ENCODE measurements at places on chromosomes 2 and 18.

GRCh38 chr18:56639104-56639381 lies 651 bp upstream of the TXNL1 start:
- DNase-seq, result no peak

DNA sequence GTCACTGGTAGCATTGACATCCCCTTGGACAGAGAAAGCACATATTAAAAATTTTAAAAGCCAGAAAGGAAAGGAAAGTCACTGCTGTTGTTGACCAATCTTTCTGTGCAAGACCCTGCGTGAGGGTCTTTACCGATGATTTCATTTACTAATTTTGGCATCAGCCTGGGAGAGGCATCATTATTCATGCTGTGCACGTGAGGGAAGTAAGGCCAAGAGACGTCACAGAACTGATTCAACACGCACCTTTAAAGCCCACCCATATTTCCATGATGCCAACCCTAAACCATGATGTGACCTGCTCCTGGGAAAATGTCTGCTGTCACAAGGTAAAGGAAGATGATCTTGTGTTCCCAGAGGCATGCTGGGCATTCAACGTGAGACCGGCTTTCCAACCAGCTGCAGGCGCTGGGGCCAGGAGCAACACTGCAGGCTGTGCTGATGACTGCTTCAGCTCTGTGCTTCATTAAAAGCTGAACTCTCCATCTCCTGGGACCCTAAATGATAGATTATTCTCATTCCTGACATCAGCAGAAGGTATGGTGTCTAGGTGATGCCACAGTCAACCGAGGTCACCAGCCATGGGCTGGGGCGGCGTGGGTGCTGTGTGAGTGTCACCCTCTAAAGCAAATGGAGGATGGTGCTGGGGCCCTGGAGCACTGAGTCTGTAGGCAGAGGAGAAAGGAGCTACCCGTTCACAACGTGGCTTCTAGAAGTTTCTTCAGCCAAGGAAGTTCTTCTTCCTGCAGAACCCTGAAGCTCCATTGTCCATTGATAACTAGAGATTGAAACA lies 53.9 kb downstream of the TMEM18 start:
- DNase-seq, result no peak

DNA sequence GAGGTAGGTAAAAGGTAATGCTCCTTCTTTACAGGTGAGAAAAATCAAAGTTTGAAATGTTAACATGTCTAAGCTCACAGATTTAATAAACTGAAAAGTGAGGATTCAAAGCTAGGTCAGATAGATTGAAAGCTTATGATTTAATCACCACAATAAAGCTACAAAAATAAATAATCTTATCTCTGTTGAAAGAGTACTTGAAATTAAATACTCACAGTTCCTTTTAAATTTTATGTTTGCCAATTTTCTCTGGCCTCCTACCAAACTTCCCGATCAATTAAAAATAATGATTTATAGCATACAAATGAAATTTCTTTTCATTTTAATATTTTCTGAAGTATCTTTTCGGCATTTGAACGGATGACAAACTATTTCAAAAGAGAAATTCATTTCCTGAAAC lies 77.3 kb downstream of the GAREM1 start:
- DNase-seq, result no peak

- no peak for DNase-seq
Measured at GRCh38 chr2:68303033-68303901, 16.5 kb downstream of the CNRIP1 start.

DNA sequence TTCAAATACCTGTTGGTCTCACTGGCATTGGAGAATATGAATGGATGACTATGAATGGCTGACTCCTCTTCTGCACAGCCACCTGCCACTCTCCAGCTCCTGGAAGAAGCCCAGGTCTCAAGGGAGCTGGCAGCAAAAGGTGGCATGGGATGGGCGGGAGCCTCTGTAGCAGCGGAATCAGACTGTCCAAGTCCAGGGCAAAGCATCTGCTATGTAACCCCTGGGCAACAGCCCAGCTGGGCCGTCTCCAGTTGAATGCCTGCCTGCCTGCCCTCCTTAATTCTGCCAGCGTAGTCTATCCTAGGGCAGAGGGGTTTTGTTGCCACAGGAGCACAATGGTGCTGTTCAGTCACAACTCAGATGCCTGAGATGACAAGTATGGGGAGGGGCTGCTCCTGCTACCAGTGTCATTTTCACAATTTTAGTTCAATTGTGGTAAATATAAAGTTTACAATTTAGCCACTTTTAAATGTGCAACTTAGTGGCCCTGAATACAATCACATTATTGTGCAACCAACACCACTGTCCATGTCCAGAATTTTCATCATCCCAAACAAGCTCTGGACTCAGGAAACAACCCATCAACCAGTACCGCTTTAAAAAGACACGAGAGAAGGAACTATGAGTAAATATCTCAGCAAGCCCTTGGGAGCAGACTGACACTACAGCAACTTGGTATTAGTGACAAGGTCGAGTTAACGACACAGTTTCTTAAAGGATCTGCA lies 115.2 kb downstream of the MYO5B start:
- no peak for DNase-seq

GRCh38 chr18:25140962-25141308 lies 211.0 kb downstream of the ZNF521 start:
- no peak for DNase-seq

DNA sequence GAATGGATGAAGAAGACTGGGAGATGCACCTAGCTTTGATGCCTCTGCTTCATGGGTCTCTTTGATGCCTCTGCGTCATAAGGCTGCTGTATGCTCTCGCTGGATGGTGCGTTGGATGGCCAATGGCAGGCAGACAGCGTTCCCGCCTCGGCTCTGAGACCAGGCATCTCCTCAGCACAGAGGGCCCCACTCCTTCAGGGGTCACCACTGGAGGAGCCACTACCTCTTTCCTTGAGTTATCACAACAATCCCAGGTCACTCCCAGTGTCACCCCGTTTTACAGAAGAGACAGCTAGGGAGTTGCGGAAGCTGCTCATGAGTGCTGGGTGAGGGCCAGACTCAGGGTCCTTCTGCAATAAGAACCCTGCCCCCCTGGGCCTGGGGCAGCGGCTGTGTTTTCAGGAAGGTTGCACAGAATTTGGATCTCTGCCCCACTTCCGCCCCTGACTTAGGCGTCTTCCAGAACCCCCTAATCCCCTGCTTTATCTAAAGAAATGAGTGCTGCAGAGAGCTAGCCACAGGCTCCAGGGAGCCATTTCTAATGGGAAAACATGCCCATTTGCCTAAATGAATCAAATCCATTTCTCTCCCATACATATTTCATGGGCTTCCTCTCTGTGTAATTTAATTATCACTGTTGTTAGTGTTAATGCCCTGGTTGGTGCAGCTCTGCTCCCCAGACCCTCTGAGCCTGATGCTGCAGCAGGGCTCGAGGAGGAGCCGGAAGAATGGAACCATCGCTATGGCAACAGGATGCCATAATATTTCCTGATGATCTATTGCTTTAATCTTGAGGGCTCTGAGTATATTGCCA lies 131.8 kb upstream of the HS6ST1 start:
- DNase-seq, result no peak

- no peak for DNase-seq
Measured at GRCh38 chr2:43540021-43540779, 55.6 kb downstream of the THADA start.

GRCh38 chr2:223860809-223861738 lies 23.7 kb upstream of the AP1S3 start:
- no peak for DNase-seq

GRCh38 chr2:226445216-226445861 lies 354.3 kb downstream of the IRS1 start:
- no peak for DNase-seq

DNA sequence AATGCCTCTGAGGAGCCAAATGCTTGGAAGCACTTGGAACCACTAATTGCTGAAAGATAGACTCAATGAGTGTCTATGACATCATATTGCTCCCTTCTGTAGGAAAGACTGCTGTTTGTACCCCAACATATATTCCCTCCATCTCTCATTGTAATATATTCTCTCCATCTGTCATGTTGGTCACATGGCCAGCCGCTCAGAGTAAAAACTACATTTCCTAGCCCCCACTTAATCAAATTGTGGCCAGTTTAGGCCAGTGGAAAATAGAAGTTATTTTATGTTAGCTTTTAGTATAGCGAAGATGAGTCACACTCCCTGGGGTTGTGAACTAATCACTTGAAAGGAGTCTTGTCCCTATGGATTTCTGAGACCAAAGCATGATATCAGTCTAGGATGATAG lies 160.2 kb downstream of the HNMT start:
- DNase-seq, result no peak

DNA sequence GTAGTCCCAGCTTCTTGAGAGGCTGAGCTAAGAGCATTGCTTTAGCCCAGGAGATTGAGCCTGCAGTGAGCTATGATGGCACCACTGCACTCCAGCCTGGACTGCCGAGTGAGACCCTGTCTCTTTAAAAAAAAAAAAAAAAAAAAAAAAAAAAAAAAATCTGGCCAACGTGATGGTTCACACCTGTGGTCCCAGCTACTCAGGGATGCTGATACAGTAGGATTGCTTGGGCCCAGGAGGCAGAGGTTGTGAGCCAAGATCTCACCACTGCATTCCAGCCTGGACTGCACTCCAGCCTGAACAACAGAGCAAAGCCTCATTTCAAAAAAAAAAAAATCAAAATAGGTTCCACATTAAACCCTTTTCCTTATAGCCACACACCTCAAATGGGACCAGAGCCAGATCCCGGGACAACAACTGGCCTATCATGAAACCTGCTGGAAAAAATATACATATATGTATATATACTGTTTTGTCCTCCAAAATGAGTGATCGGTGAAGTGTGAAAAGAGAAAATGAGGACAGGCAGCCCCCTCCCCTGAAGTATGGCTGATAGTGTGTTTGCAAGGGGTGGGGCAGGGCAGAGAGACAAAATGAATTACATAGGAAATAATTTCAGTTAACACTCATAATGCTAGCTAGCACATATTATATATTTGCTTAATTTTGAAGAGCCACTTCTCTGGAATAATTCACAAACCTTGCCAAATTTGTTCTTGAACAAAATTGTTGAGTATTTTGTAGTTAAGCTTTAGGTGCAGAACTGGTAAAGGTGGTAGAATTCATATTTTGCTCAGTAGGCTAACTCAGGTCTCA lies 22.9 kb downstream of the MAPRE2 start:
- no peak for DNase-seq

DNA sequence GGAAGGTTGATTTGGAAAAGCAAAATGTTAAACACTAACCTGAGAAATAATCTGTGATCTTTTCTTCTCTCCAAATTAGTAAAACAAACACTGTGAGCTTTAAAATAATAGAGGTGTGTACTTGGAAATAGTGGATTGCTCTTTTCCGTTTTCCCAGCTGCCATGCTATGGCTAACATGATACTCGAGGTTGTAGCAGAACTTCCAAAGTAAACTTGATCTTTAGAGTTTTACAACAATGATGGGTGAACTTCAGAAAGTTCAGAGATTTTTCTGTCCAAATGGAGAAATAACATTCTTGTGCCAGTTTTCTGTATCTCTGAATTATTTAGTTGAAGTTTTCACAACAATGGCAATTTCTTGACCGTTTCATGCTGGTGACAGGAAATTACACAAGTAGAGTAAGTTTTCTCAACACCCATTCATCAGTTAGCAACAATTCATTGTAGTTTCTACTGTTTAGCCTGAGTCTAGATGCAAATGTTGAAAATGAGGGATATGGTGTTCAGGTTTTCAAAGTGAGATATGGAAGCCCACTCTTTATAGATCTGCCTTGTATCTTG lies 135.3 kb upstream of the CTAGE1 start:
- DNase-seq, result no peak

- no peak for DNase-seq
Measured at GRCh38 chr2:140994856-140995255, 1136.0 kb downstream of the LRP1B start.

DNA sequence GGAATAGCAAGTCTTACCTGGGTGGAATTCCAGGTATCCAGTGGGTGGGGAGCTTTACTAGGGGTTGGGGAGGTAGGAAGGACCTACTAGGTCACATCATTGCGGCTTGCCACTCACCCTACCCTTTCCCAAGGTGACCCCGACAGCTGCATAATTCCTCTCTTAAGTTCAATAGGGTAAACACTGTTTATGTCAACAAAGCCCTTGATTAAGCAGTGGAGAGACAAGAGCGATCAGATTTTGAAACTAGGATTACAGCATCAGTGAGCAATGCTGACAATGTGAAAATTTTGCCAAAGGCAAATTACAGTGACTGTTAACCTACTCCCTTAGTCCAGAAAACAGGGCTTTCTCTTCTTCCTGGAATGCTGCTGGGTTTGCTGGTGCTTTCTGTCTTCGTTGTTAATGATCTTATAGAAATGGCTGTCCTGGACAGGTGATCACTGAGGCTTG lies 14.5 kb downstream of the SLC19A3 start:
- no peak for DNase-seq

Measured in GM12892 (cell line).